Left cardiac atrium (tissue), 4 donors: ENCODE measurements at places on chromosomes 16 and 17. TPM values are rescaled to one million over a fixed set of nuclear protein-coding genes. Genes with fewer than 3 reads are reported as not detected.

GRCh38 chr17:48025904-48026501 lies 11.6 kb downstream of the COPZ2 start:
- DNase-seq, result no peak

- no peak for DNase-seq
Measured at GRCh38 chr17:56983366-56983765, 5.4 kb downstream of the SCPEP1 start.

Gene CCL8
- total RNA-seq, result 1.9 TPM

DNA sequence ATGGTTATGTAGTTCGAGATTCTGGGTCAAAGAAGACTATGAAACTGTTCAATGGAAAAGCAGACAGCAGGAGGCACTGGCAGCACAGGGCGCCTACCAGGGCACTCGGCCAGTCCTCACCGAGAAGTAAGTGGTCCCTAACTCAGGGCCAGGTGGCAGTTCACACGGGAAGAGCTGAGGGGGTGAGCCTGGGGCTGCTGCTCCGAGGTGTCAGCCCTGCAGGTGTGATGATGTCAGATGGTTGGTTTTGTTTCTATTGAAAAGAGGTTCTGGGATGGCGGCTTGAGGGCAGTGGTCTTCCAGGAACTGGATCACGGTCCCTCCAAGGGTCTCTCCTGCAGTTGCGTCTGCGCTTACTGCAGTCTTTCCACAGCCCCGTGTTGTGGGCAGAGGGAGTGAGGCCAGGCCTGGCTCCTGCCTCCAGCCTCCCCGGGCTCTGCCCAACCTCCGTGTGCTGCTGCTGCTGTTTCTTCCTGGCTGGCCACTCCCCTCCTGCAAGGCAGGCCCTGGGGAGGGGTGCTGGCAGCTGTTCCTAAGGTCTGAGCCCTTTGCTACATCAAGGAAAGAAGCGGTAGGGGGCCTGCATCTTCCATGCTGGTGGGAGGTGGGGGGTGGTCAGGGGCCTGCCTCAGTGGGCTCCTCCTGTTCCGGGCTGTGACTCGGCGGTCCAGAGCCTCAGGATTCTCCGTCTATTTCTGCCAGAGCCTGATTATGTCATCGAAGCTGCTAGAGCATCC lies 22.6 kb downstream of the RNF213 start:
- no peak for DNase-seq

GRCh38 chr16:1049976-1050247 lies 22.6 kb upstream of the SSTR5 start:
- DNase-seq, result no peak

Gene MT1A
- total RNA-seq, result 19.0 TPM

GRCh38 chr17:47751471-47751870 lies 18.4 kb downstream of the TBX21 start:
- no peak for DNase-seq

Gene KIF1C
- total RNA-seq, result 447 TPM

Gene PABPN1L
- total RNA-seq, result not detected

DNA sequence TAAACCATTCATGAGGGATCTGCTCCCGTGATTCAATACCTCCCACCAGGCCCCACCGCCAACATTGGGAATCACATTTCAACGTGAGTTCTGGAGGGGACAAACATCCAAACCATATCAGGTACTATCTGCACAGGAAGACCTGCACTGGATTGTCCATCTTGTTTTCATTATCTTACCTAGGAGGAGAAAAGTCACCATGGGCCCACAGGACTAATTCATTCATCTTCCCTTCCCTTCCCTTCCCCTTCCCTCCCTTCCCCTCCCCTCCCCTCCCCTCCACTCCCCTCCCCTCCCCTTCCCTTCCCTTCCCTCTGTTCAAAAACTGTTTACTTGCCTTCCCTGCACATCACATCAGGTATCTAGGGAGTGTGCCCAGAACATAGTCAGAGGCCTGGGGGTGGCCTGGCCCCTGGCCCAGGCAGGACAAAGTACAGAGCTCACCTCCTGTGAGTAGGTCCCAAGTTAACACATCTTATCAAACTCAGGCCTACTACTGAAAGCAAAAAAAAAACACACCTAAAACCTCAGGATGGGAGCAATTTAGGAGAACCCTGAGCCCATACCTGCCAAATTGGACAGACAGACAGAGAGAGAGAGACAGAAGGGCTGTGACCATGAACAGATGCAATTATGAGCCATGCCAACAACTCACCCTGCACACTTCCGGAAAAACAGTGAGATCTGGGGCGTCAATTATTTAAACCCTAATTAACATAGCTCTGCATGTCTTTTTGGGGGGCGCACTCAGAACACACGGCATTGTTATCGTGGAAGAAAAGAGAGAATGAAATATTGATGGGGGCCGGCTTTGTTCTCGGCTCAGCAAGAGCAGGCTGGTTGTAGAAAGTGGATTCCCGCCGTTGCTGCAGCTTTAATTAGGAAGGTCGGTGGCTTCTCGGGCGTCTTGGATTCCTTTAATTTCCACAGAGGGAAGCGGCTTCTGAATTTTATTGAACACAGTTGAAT lies 151.2 kb downstream of the IRX5 start:
- no peak for DNase-seq

Gene PRR29
- total RNA-seq, result 0.24 TPM

DNA sequence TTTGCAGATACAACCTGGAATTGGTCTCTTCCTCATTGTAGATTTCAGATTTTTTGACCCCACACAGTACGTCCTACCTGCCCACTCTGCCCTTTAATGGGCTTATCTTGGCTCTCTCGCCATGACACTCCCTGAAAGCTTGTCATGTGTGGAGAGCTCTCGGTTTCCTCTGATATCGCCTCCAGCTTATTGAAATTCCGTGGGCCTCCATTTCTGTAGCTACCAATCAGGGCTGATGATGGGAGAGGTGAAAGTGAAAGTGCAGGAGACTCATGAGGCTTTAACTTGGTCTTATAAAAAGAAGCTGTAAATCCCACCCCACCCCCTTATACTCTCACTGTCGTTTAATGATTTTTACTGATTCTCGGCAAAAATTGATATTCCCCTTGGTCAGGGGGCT lies 17.7 kb downstream of the HOXB1 start:
- no peak for DNase-seq

DNA sequence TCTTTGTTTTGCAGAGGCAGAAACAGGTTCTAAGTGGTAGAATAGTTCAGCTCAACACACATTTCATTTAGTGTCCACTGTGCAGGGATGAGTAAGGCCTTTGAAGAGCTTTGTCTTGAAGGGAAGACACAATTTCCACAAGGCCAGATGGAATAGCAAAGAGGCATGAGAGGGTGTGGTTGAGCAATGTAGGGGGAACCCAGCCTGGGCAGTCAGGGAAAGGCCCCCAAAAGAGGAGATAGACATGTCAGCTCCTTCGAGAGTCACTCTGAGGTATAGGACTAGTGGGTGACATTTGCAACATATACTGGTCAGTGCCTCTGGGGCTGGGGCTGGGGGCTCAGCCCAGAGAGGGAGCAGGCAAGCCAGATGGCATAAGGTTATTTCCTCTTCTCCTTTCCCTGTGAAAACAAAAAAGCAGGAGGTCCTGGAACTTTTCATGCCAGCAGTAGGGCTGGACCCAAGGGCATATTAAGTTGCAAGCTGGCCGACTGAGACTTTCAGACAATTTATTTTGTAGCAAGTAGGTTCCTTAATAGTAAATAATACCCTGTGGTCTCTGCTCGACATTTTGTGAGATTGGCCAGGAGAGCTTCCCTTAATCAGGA lies 7.1 kb downstream of the ALKBH5 start:
- no peak for DNase-seq

DNA sequence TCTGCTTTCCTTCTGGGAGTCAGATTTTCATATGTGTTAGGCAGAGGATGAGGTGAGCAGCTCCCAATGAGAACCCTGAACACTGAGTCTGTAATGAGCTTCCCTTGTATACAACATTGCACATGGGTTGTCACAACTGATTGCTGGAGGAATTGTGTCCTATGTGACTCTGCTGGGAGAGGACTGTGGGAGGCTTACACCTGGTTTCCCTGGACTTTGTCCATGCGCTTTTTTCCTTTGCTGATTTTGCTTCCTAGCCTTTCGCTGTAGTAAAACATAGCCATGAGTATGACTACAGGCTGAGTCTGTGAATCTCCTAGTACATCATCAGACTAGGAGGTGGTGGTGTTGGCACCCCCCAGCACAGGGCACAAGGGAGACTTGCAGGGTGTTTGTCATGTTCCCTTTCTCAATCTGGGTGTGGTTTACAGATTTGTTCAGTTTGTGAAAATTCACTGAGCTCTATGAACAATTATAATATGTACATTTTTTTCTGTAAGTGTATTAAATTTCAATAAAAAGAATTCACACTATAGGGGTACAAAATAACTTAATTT lies 1.7 kb upstream of the PLK1 start:
- DNase-seq, result no peak

- no peak for DNase-seq
Measured at GRCh38 chr16:3868967-3869366, 11.5 kb downstream of the CREBBP start.

DNA sequence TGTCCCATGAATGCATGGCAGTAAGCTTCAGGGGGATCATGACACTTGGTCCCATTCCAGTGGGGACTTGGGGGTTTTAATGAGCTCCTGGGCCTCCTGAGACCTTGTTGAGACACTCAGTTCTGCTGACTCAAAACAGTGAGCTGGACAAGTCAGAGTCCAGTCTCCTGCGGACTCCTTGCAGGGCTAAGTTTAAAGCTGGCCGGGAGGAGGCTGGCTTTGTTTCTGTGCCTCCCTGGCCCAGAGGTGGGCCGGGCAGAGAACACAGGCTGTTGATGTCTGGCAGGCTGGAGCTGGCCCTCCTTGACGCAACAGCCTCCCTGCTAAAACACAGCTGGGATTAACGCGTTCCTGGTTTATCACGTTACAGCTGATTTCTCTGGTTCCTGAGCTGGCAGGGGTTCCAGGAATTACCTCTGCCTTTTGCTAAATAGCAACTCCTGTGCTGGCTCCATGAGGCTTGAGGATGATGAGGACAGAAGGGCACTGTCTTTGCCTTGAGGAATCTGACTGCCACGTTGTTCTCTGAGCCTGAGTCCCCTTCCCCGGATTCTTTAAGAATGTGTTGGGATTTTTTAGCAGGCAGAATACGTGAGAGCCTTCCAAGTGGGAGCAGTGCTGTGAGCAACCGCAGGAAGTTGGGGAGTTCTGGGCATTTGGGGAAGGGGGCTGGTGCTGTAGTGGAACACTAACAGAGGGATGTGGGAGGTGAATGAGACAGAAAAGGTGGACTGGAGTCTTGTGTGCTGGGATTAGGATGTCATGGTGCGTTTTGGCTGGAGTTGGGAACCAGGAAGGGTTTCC lies 2.0 kb downstream of the GPT2 start:
- DNase-seq, result peak; percentile 47

- no peak for DNase-seq
Measured at GRCh38 chr17:44193326-44194084, 6.2 kb downstream of the ATXN7L3 start.

Gene DNAH9
- total RNA-seq, result 0.08 TPM

Gene ODAD4
- 1.3 TPM for total RNA-seq

DNA sequence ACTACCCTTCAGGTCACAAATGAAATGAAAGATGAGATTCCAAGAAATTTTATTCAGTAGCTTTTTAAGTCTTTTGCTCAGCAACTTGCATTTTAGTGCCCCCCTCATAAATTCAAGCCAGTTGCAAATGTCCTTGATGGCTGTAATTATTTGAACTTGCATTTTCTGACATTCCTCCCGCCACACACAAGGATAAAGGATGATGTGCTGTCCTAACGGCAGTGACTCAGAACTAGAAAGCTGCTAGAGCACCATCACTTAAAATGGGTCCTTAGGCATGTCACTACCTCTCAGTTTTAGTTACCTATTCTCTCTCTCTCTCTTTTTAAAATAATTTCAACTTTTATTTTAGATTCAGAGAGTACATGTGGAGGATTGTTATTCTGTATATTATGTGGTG lies 306.7 kb downstream of the CNTNAP4 start:
- DNase-seq, result no peak

GRCh38 chr17:70945386-70945785 lies 776.1 kb downstream of the KCNJ2 start:
- no peak for DNase-seq

GRCh38 chr17:79775632-79776031 lies 2.3 kb upstream of the CBX2 start:
- no peak for DNase-seq

GRCh38 chr16:50457423-50457822 lies 88.6 kb upstream of the BRD7 start:
- no peak for DNase-seq

DNA sequence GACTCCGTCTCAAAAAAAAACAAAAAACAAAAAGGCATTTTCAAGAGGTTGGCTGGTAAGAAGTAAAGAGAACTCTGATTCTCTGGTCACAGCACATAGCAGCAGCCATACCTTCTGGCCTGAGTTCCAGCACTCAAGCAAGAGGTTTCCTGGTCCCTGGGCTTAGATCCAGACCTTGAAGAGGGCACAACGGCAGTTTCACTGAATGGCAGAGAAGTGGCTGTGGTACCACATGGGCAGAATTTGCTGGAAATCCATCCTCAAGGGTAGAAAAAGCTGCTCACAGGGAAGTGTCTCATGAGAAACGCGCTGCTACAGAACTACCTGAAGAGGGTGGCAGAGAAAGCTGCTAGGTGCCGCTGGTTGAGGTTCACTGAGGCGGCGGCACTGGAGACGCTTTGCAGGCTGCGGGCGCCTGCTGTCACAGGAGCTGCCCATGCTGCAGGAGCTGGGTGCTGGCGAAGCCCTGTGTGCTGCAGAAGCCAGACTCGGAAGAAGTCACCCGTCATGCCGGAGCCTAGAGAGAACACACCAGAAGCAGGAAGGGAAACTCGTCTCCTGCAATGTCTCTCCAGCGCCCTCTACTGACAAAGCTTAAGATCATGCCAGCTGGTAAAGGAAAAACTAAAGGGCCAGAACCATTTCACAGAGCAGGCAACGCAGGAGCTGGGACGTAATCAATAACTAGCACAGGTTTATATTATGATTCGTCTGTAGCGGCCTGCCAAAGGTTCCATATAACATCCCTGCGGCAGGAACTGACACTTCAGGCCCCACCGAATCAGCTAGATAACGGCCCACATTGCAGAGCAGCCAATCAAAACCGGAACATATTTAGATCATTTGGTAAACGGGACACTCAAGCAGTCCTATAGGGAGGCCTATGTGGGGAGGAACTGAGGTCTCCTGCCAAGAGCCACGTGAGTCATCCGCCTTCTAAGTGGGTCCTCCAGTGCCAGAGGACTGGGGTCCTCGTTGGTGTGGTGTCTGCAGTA lies 5.4 kb upstream of the ZNF213 start:
- DNase-seq, result peak; percentile 76

Gene TBC1D3C
- not detected for total RNA-seq

Gene ADAM11
- 19.5 TPM for total RNA-seq

DNA sequence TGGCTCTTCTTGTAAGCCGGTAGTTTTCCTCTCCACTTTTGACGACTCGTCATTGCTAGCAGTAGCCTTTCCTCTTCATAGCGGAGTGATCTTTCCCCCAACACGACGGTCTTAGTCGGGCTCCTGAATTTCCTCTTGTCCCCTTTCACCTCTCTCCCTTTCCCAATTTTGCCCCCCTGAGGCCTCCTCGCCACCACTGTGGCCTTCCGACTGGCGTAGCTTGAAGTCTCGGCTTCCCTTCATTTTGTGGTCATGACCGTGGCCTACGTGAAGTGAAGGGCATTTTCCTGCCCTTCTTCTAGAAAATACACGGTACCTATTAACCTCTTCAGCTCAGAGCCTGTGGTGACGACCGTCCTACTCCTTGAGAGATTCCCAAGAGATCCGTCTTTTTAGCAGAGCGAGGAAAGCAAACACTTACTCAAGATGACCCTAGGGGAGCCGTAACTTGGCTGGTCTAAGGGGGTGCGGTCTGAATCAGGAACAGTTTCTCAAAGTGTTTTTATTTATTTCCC lies 787 bp downstream of the PRKAR1A start:
- DNase-seq, result peak; percentile 33

Gene DPEP1
- total RNA-seq, result not detected

Gene MPO
- total RNA-seq, result 0.32 TPM

- no peak for DNase-seq
Measured at GRCh38 chr16:12754824-12755543, 48.7 kb downstream of the CPPED1 start.

Gene KANSL1
- total RNA-seq, result 29.4 TPM
